ENCODE measurements at places on chromosomes 6 and 20. TPM values are rescaled to one million over a fixed set of nuclear protein-coding genes. Genes with fewer than 3 reads are reported as not detected.

SEMG1 gene
- total RNA-seq = not detected

LST1 gene
- total RNA-seq = not detected

HLA-B gene
- 32.4 TPM for total RNA-seq

BMP7 gene
- 0.35 TPM for total RNA-seq

RAD21L1 gene
- not detected for total RNA-seq

ABHD12 gene
- 98.0 TPM for total RNA-seq

TEAD3 gene
- 5.7 TPM for total RNA-seq

PDE10A gene
- 32.9 TPM for total RNA-seq

PGC gene
- not detected for total RNA-seq

C6orf15 gene
- not detected for total RNA-seq

UST gene
- total RNA-seq = 2.2 TPM
